ENCODE measurements at places on chromosomes 1 and 21.

GRCh38 chr1:227795732-227796131 is 19.7 kb upstream of the PRSS38 start:
- no peak for DNase-seq

DNA sequence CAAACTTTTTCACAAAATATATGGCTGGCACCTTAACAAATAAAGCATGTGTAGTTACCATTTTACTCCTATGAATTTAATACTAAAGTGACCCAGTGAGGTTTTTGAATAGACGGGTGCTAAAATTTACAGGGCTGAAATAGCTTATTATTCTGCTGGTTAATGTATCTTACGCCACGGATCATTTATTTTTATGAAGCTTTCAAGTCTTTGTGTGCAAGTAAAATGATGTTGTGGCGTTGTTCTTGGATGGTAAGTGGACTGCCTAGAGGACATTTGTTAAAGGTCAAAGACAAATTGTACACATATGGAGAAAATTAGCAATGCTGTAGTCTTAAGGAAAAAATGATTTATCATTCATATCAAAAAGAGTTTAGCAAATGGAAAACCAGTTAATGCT is 22.8 kb downstream of the INSL5 start:
- no peak for DNase-seq

- DNase-seq = no peak
Observed at GRCh38 chr1:162397039-162397448, 14.9 kb downstream of the SH2D1B start.

GRCh38 chr1:50930193-50930592 is 29.9 kb downstream of the FAF1 start:
- DNase-seq = no peak

DNA sequence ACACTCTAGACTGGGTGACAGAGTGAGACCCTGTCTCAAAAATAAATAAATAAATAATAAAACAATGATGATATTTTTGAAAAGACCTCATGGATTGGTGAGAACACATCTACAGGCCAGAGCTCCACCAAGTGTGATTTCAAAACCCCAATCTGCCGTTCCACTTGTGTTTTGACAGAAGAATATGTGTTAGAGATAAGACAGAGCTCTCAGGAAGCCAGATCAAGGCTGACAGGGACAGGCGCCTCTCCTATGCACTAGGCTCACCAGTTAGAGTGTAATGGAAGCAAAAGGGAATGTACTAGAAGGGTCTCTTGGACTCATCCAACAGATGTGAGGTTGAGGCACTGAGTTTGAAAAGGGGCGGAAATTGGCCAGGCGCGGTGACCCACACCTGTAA is 110.7 kb upstream of the ERRFI1 start:
- DNase-seq = no peak

DNA sequence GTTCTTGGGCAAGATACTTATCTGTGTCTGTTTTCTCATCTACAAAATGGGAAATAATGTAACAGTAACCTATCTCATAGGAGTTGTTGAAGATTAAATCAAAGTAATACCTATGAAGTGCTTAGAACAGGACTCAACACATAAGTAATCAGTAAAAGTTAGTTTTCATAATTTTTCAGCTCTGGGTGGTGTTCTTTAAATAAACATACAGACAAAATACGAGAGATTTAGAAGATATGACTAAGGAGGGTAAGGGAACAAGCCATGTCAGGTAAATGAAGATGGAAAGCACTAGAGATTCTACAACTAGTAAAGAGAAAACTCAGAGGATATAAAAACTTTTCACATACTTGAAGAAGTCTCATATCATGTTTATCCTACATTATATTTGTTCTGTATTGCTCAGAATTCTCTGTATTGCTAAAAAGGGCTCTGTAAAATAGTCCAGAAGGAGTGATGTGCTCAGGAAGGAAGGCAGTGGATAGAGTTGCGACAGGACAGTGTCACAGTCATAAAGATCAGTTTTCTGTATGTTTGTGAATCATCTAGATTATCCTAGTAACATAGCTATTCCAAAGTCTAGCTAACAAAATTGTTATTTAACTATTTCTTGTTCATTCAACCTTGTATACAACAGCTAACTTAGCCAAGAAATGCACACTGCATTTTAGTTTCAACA is 16.0 kb downstream of the LIN9 start:
- no peak for DNase-seq

- no peak for DNase-seq
Observed at GRCh38 chr1:19771350-19771749, 28.4 kb downstream of the TMCO4 start.

- peak; percentile 73 for DNase-seq
Observed at GRCh38 chr1:229582011-229582694, 23.6 kb upstream of the ABCB10 start.

DNA sequence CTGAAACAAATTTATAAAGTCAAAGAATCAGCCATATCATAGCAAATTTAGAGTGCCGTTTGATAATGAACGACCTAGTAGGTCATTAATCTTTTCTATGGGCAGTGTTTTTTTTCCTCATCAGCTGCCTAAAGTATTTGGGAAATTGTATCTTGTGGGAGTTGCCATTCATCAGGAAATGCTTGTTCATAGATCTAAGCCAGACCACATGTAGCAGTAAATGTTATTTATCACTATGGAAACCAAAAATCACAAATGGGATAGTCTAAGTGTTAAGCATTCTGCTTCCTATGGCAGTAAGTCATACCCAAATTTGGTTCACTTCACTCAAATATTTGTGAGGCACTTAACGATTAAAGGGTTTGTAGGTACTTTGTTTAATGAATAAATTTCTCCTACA is 52.9 kb downstream of the LRRC8D start:
- DNase-seq = no peak

DNA sequence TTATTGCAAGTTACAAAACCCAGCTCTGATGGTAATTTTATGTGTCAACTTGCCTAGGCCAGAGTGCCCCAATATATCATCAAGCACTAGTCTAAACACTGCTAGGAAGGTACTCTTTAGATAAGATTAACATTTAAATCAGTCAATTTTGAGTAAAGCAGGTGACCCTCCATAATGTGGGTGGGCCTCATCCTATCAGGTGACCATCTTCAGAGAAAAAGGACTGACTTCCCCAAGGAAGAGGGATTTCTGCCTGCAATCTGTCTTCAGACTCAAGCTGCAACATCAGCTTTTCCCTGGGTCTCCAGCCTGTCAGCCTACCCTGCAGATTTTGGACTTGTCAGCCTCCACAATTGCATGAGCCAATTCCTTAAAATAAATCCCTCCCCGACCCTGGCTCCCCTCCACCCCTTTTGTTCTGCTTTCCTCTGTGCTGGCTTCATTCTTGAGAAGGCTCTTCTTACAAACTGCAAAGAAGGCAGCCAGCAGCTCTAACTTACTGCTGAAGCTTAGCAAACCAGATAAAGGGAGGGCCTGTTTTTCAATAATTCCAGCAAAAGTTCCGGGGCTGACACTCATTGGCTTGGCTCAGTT is 56.4 kb upstream of the RUNX3 start:
- DNase-seq = no peak

DNA sequence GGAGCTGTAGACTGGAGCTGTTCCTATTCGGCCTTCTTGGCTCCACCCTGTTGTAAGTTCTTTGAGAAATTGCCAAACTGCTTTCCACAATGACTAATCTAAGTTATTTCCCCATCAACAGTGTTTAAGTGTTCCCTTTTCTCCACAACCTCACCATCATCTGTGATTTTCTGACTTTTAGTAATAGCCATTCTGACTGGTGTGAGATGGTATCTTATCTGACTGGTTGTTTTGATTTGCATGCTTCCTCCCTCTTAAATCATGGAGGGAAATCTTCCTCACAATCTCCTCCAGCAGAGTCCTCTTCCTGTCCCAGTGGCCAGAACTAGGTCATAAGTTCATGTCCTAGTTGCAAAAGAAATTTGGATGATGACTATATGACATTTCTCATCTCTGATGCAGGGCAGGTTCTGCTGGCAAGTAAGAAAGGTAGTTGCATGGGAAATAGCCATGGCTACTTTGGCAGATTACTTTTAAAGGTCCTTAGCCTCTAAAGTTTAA is 294.0 kb downstream of the LRRC40 start:
- DNase-seq = no peak

DNA sequence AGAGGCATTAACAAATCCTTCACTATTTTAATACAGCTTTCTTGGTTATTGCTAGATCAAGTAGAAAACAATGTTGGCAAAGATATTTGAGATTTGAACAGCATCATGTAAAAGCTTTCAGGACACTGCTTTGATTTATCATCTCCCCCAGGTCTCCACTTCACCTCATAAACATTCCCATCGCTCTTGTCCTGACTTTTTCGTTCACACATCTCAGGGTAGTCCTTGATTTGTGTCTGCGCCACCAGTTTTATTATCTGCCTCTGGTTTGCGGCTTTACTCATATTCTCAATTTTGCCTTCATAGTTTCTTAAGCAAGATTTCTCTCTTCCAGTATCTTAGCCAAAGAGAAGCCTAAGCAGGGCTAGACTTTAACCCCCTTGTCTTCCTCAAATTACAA is 63.5 kb upstream of the ROR1 start:
- DNase-seq = no peak

DNA sequence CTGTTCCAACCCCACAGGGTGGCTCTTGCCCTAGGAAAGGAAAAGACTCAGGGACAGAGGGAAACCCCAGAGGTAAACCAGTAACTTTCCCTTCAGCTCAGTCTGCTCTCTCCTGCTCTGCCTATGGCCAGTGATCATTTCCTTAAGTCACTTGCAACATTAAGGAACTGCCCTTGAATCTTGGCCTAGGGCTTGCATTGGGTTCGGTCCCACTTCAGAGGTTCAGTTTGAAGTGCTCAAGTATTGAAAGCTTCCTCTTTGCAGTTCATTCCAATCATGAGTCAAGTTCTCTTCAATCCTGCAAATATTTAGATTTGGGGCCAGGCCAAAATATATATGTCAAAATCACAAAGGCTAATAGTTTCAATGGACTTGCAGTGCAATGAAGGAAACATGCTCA is 97.7 kb upstream of the IRF2BP2 start:
- no peak for DNase-seq

GRCh38 chr1:50968158-50968820 is 1.8 kb upstream of the CDKN2C start:
- peak; percentile 64 for DNase-seq

DNA sequence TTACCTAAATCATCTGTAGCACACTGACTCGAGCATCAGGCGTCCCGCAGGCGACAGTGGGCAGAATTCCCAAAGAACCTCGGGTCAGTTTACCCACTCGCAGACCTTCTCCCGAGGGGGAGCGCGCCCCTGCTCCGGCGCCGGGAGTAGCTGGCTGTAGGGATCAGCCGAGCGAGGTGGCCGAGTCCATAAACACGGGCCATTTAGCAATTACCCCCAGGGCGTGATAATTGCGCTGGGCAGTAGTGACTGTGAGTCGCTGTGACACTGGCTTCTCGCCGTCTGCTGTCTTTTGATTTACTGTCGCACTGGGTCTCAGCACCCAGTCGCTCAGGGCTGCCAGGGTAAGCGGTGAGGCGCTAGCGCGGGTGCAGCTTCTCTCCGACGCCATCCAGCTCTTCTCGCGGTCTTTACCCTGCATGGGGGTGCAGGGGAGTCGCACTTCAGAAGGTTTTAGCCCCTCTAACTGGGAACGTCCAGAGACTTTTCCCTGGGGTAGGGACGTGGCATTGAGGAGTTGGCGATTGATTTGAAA is 16.2 kb downstream of the HLX start:
- DNase-seq = no peak

DNA sequence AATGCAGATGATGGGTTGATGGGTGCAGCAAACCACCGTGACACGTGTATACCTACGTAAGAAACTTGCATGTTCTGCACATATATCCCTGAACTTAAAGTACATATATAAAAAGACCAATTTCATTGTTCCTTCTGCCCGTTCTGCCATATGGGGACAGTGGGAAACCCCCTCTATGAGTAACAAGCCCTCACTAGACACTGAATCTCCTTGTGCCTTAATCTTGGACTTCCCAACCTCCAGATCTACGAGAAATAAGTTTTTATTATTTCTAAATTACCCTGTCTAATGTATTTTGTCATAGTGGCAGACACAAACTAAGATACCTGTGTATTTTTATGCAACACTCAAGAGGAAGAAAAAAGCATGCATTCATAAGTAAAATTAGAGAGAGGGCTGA is 10.0 kb downstream of the GBP7 start:
- DNase-seq = no peak

DNA sequence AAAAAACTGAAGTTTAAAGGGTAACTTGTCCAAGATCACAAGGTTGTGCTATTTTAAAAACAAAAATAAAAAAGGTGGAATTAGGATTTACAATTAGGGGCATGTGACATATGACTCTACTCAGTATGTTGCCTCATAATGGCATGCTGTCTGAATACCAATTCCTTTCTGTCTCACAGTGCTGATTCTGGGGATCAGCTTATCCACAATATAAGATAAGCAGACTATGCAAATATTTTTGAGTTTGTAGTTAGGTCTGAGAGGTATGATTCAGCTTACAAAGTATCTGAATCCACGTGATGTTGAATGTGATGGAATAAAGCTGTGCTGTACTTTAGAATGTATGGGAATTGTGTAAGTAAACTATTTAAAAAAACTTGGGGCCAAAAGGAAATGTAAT is 216.6 kb downstream of the HHIPL2 start:
- no peak for DNase-seq

DNA sequence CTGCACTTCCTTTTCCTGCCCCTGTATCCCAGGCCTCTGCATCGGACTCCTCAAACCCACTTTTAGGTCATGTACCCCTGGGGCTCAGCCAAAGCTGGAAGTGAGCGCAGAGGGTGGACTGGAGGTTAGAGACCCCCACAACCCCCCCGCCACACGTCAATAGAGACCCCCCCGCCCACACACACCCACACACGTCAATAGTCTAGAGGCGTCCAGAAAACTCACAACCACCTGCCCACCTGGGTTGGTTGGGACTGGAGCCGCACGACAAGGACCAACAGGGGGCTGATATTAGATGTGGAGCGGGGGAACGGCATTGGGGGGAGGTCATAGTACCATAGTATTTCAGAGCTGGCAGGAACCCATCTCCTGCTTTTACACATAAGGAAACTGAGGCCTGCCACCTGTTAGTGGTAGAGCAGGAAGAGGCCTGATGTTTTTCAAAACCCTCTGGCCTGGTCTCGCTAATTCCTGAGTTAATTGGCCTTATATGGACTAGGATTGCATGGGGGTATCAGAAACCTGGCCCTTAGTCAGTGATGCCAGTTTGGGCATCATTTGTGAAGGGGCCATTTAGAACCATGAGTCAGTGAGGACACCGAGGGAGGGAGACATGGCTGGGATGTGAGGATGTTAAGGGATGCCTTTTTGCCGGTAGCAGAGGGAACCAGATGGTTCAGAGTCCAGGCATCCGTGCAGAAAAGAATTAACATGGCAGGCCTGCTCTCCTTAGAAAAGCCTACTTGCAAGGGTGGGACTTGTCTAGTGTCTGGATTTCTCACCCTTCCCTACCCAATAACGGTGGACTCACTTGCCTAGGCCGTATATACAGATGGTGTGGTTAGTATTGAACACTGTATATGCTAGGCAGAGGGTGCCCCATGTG is 1.1 kb downstream of the NENF start:
- DNase-seq = no peak

DNA sequence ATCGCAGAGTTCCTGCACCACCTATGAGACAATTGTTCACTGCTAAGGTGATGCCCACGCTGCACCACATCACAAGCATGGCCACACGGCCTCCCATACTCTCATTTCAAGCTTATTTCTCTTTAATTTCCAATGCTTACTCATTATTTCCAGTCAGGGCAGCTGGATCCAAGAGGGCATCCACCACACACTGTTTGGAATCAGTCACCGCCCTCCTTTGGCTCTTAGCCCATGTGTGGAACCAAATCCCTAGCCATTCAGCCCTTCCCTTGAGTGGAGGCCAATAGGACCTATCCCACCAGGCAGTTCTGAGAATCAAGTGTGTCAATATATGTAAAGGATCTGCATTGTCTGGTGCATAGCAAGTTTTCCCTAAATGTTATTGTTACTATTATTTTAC is 26.3 kb upstream of the PALMD start:
- DNase-seq = no peak

- DNase-seq = no peak
Observed at GRCh38 chr1:59511476-59512465, 214.9 kb downstream of the FGGY start.
